ENCODE measurements at places on chromosomes 7 and 10.

- DNase-seq = no peak
These were observed 4.4 kb downstream of the EIF3B start for GRCh38 chr7:2358968-2359527.

DNA sequence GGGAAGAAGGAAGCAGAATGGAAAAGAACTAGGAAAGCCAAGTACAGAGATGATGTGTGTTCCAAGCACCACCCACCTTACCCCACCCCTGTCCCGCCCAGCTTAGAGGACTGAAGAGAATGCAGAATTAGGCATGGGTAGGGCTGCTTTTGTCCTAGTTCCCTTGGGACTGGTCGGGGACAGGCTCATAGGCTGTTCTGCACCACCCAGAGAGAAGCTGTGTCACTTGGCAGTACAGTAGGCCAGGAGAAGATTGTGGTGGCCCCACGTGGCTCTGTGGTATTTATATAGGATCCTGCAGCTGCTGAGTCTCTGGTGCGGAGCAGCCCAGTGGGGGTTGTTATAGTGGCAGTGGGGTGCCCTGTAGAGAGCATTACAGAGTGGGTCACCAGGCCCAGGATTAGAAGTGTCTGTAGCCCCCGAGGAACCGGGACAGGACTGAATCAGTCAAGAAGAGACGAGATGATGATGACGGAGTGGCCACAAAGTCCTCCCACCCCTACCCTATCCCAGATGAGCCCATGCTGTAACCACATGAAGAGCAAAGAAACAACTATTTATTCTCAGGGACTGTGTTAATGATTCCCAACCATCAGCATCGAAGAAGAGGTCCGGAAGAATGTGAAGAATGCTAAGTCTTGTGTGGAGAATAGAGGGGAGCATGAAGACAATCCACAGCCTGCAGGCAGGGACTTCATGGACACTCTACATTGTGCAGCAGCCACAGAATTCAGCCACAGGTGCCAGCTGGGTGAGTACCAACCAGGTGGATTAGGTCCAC is 88.9 kb downstream of the C1GALT1 start:
- DNase-seq = no peak

GRCh38 chr10:129329385-129330055 is 137.5 kb upstream of the MGMT start:
- DNase-seq = no peak

- DNase-seq = no peak
These were observed 96.8 kb downstream of the DKK1 start for GRCh38 chr10:52410916-52411315.

DNA sequence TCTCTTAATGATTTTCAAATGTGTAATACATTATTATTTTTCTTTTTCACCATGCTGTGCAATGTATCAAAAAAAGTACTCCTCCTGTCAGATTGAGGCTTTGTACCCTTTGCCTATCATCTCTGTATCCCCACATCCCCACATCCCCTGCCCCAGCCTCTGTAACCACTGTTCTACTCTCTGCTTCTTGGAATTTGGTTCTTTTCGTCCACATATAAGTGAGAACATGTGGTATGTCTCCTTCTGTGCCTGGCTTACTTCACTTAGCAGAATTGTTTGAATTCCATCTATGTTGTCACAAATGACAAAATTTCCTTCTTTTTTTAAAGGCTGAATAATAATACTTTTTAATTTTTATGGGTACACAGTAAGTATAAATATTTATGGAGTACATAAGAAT is 13.8 kb downstream of the TAF3 start:
- DNase-seq = no peak

DNA sequence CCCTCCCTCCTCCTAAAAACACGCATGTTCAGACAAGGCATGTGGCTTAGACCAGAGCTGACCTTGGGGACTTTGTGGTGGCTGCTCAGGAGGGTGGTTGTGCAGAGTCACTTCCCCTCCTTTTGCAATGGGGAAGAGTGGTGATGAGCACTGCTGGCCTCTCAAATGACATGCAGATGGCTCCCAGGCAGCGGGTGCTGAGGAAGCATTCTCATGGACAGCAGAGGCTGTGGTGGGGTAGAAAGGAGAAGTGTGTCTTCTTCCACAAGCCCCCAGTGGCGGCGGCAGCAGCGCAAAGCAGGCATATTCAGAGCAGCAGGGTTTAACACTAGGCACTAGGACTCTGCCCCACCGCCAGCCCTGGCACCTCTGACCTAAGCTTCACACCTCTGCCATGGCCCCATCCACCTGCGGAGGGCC is 105.9 kb upstream of the ANLN start:
- no peak for DNase-seq

DNA sequence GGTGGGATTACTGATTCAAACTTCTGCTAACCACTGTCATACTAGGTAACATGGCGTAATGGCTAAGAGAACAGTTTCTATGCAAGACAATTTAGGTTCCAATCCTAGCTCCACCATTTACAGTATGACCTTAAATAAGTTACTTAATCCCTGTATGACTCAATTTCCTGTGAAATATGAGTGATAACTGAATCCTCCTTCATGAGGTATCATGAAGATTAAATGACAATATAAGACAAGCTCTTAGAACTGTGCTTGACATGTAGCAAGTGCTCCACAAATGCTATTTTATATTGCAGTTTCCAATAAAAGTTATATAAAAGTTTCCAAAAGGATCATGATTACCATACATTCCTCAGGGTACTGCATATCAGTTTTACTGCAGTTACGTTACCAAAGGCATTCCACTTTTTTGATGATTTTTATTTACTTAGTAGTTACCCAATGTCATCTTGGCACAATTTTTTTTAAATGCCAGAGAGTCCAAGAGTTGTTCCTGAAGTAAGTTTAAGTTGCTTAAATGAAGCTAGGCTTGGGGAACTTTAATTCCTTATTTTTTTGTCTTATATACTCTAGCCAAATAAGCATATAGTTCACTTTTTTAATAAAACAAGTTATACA is 7.1 kb downstream of the DOCK4 start:
- no peak for DNase-seq

- no peak for DNase-seq
These were observed 24.0 kb upstream of the RNF32 start for GRCh38 chr7:156616269-156617202.

- DNase-seq = no peak
These were observed 5.7 kb upstream of the R3HCC1L start for GRCh38 chr10:98128802-98129201.

- DNase-seq = no peak
These were observed 124.6 kb upstream of the ZNF479 start for GRCh38 chr7:57256637-57257375.

GRCh38 chr10:576130-576465 is 113.4 kb downstream of the DIP2C start:
- no peak for DNase-seq

DNA sequence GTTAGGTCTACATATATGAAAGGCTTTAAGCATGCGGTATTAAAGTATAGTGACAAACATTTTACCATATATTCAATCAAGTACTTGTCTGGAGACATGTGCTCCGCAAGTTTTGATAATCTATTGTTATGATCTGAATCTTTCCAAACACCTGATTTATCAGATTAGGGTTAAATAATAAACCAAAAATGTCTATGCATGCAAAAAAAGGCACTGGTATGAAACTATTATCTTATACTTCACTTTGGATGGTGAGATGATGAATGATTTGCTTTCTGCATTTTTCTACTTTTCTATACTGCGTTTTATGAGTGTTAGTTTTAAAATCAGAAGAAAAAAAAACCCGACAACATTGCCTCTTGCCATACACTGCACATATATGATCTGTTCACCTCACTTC is 37.8 kb upstream of the FAM133B start:
- DNase-seq = no peak

DNA sequence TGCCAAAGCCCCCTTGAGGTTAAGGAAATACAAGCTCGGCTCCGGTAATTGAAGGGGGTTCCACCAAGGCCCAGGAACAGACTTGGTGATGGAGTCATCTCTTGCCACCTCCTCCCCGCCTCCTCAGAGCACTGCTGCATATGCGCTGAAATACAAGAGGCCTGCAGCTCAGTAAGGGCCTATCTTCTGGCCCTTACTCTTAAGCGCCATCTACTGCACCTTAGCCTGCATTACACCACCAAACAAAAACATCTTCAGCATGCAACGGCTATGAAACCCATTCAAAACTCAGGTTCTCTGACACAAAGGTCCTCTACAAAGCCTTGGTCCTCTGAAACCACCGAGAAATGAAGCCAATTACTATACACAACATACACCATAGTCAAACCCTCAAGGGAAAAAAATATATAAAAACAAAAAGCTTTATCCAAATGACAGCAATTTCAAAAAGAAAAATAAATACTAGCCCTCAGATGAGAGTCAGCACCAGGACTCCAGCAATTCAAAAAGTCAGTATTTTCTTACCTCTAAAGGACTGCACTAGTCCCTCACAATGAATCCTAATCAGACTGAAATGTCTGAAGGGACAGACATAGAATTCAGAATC is 176.8 kb upstream of the TBX20 start:
- DNase-seq = no peak

DNA sequence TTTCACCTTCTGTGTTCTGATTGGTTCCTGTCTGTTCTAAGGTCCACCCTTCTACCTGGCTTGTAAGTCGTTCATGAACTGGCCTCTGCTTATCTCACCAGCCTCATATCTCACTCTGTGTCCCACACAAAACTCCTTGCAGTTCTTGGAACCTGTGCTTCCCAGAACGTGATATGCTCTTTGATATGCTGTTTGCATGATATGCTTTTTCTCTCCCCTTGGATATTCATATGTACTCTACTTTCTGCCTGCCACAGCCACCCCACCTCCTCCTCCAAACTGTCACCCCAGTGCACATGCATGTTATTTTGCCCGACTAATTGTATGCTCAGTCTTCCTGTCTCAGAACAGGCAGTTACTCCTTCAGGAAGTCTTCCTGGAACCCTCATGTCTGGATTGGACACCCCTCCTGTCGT is 1.9 kb upstream of the ITPRIP start:
- DNase-seq = no peak

- DNase-seq = no peak
These were observed at the start of gene NSUN5 for GRCh38 chr7:73308665-73309214. Gene NSUN5 (minus strand): TSS chr7:73308826. CDS start chr7:73308790, 36 bp downstream.

- DNase-seq = no peak
These were observed 275.4 kb upstream of the PFKP start for GRCh38 chr10:2791774-2792443.

- no peak for DNase-seq
These were observed 7.2 kb downstream of the CDCA7L start for GRCh38 chr7:21938463-21938862.

DNA sequence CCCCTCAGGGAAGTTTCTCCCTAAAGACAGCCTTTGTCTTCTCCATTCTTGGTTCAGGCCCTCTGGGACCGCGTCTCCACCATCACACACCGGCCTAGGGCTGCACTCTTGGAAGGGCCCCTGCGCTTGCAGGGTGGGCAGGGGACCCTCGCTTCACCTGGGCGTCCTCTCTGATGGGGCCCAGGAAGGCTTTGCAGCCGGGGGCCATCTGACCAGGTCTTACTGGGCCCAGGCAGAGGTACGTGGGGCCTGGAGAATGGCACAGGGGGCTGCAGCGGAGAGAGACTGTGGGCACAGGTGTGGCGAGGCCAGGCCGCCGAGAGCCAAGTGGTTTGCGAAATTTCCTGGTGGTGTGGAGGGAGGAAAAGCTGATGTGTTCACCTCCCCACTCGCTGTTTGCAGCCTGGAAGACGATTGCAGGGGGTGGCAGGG is 44.4 kb downstream of the ALOX5 start:
- DNase-seq = no peak

DNA sequence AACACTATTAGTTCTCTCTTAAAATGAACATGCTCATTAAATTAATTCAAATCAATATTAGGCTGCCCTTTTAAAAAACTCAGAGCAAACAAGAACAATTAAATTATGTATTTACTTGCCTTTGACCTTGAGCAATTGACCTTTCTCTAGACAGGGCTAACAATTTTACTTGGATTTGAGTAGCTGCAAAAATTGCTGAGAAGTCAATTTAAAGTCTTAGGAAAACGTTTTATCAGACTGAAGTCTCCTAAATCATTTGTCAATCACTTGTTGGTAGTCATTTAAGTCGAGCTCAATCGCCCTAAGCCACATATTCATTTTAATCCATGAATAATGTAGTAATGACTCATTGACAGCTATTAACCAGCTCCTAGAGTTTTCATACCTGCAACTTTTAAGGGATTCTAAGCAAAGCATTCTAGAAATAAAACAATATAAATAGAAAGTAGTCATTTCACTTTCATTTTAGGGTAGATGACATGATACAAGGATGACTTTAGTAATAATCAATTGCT is 84.9 kb upstream of the SEC61G start:
- no peak for DNase-seq

- no peak for DNase-seq
These were observed 180.3 kb upstream of the GRB10 start for GRCh38 chr7:50962962-50963374.

GRCh38 chr7:130560972-130561371 is 69.1 kb downstream of the MEST start:
- no peak for DNase-seq

GRCh38 chr7:141209454-141209853 is 135.6 kb downstream of the TMEM178B start:
- no peak for DNase-seq

DNA sequence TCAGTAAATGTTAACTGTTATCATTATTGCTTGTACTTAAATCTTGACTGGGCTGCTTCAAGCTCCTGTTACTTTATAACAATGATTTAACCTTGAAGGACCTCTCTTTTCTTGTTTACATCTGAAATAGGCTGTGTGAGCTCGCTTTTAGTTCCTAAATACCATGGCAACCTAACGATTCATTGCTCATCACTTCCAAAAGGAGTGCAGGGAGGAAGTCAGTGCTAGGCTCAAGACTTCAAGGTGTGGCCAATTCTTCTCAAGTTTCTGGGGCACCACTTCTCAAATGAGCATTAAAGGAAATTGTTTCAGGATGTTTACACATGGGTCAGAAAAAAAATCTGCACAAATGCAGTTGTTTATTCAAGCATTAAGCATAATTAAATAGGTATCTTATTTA is 284.2 kb downstream of the MTERF1 start:
- DNase-seq = no peak

GRCh38 chr7:96238474-96238873 is 83.4 kb downstream of the SLC25A13 start:
- no peak for DNase-seq

DNA sequence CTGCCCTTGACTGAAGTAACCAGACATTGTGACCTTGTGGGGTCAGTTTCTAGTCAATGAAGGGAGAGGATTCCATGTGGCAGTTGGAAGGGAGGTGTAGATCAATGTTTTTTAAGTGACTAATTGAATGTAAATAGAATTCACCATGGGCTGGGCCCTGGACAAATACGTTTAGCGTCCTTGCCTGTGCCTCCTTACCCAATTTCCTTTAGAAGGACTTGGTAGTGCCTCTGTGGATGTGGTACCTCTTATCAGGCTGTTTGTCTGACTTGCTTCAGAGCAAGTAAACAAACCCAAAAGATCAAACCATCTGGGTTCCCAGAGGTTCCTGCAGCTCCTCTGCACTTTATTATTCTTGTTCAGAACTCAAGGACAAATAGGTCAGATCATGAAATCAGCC is 4.3 kb upstream of the KAT6B start:
- no peak for DNase-seq

All from cortex of kidney (tissue), 1 donor.